ENCODE measurements at places on chromosomes 7 and 10.

- DNase-seq: no peak
Observed at GRCh38 chr10:48556065-48556464, 48.8 kb downstream of the ARHGAP22 start.

DNA sequence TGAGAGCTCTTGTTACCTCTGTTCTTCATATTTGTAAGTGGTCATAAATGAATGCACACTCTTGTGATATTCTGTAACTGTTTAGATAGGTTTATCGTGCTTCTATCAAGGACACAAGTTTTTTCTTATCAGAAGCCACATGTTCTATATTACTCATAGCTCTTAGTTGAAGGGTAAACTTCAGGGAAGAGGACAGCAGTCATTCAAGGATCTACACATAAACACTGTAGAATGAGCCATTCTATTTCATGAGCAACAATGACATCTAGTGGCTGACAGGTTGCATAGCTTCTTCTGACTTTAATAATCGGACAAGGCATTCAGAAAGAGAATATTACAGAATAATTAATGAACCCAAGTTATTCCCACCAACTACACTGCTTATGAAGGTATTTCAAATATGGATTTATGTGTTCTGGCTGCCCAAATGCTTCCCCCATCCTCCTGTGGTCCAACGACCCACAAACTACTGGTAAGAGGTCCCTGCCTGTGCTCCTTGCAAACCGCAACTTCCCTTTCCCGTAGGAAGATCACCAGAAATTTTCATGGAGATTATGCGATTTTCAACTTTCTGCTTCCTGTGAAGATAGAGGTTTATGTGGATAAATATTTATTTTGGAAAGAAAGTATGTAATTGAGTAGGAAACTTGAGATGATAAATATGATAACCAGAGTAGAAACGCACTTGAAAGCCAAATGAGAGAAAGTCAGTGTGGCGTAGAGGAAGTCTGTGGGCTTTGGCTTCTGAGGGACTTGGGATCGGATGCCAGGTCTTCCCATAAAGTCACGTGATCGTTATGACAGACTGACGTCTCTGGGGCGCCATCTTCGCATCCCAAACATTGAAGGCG is 16.8 kb upstream of the ABCB5 start:
- DNase-seq: peak; percentile 35

- DNase-seq: no peak
Observed at GRCh38 chr10:683448-684071, 5.9 kb downstream of the DIP2C start.

DNA sequence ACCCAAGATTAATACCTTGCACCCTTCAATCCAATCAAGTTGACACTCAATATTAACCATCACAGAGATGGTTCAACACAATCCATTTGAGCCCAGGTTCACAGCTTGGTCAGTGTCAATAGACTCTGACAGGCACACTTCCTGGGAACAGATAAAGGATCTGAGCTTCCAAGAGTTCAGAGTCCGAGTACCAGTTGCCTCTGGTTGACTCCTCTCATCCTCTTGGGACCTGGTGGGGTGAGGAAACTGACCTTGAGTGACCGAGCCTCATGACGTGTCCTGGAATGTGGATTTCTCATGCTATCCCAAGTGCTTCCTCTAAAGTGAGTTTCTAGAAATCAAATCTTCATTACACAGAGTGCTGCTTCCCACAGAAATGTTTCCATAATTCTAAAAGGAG is 162.0 kb downstream of the CYP26A1 start:
- DNase-seq: no peak

GRCh38 chr7:21902240-21902639 is 43.5 kb downstream of the CDCA7L start:
- no peak for DNase-seq
